Thymus (tissue), 14 donors: ENCODE measurements at places on chromosomes 3 and 15.
A peak's percentile ranks its signal among the peaks of the same experiment; 100 is the strongest.

DNA sequence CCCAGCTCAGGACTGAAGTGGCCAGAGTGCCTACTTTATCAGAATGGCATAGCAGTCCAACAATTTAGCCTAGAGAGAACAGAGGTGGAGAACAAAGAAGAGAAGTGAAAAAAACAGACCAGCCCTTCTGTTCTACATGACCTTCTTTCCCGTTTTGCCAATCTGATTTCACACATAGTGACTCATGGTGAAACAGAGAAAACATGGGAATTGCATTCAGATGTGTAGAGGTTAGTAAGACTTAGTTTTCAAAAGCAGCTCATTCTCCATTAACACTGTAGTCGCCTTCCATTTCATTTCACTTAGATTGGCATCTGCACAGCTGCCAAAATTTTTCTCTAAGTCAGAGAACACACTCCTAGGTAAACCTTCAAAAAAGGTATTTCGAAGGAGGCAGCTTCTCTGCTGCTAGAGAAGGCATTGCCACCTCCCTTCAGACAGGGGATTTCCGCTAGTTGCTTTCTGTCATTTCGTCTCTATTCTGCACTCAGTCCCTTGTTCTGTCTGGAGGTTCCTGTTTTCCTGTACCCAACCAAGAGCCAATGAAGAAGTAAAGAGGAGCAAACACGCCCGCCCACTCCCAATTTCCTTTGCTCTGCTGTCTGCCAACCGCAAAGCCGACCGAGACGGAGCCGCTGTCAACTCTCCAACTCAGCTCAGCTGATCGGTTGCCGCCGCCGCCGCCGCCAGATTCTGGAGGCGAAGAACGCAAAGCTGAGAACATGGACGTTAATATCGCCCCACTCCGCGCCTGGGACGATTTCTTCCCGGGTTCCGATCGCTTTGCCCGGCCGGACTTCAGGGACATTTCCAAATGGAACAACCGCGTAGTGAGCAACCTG lies at the start of gene ARL6IP5:
Gene ARL6IP5, plus strand, starts transcription at position 612 of the 842 bp plus-strand sequence. Its CDS starts 111 bp downstream, at position 723.
- peak; percentile 83 for DNase-seq

DNA sequence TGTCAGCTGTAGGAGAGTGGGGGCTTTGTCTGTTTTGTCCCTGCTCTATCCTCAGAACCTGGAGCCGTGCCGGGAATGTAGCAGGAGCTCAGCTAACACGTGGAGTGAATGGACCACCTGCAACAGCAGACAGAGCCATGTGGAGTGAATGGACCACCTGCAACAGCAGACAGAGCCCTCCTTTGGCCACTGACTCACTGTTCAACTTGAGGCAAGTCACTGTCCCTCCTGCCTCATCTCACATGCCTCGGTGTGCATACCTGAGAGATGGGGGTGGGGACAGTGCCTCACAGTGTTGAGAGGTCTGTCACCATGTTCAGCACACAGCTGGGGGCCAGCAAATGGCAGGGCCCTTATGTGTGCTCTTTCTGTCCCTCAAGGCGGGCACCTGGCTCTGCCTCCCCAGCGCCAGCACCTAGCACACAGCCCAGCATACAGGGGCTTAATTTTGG lies 27.9 kb downstream of the FEM1B start:
- no peak for DNase-seq

DNA sequence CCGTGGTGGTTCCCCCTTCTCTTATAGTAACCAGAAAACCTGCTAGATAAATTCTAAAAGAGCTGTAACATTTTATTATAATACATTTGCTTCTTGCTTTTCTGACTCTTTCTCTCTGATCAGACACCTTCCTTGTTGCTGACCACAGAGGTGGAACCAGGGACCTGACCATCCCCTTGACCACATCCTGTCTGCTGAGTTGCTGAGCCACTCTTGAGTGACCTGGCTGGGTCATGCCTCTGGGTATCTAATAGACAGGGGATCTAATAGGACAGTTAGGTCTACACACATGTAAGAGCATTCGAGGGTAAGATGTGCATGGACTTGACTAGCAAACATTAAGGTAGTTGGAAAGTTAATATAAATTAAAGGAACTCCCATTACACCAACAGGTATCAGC lies 22.8 kb upstream of the TRIM59 start:
- DNase-seq: no peak

DNA sequence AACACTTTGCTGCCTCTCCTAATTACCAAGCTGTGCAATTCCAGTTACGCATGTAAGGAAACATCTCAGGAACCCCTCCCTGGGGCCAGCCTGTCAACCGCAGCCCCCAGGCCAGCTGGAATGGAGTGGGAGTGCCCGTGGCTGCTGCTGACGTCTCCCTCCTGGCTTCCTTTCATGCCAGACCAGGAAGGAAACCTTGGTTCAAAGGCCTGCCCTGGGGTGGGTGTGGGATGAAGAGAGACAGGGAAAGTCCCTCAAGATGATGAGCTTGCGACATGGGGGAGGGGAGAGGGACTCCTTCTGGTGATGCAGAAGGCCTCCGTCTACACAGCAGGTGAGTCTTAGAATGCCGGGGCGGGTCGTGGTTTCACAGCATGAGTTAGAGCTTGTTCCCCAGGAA lies 11.4 kb upstream of the CYP11A1 start:
- DNase-seq: no peak

DNA sequence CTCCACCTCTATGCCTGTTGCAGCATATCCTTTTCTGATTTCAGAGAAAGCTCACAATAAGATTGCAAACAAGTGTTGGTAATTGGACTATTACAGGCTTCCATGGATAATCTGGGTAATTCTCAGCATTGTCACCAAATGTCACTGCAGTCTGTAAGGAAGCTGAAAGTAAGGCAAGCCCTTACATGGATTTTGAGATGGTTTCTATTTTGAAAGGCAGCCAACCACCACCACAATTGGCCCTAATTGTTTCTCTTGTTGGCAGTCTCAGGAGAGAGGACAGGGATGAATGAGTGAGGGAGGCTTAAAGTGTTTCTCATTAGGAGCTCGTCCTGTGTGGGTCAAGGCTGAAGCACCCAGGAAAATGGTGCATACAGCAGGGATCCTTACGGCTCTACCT lies 879.9 kb downstream of the TUSC7 start:
- DNase-seq: no peak

DNA sequence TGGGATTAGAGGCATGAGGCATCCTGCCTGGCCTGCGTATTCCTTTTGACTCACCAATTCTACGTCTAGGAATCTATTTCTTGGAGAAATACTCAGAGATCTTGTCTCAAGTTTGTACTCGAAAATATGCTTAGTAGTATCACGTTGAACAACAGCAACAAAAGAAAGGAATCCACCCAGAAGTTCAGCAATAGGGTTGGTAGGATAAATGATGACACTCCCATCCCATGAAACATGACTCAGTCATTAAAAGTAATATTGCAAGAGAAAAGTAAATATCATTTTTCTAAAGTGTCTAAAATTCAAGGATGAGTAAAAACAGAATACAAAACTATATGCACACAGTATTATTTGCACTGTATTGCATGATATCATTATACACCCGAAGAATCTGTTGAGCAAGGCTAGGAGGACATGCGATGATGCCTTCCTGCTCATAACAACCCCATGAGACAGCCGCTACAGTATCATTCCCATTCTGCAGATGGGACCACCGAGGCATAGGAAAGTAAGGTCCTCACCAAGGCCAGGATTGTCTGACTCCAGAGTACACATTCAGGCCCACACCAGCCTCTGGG lies 61.5 kb downstream of the SLC6A1 start:
- no peak for DNase-seq

DNA sequence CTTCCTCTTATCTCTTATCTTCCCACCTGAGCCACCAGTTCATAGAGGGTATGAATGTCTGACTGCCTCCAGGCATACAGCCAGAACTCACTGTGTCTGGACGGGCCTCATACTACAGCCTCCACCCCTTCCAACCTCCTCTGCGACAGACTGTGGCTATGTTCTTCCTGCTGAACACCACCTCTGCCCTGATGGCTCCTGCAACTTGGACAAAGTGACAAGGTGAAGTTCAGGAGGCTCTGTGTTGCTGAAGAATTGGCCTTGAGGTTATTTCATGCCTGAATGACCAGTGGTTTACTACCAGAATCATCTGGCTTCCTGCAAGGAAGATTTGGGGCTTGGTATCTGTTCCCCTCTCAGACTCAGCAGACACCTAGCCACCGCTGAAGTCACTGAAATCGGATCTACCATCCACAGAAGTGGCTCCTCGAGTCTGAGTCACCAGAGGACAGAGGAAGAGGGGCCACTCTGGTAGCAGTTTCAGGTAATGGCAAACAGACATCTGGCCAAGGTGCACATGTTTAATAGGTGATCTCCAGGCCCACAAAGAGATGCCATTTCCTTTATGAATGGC lies 14.2 kb upstream of the ULK3 start:
- no peak for DNase-seq

DNA sequence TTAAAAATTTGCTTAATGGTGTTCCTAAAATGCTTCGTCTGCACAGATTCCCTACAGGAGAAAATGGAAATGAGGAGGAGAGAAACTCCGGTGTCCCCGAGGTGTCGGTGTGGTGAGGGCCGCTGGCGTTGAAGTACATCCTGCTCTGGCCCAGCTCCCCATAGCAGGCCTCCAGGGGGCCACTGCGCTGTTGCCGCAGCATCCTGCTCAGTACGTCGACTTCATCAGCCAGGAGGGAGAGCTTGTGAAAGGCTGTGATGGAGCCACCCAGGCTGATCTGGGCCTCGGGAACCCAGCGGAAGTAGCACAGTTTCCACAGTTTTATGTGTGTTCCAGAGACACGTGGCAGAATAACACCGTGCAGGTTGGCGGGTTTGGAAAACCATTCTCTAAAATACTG lies 37.8 kb downstream of the FAN1 start:
- no peak for DNase-seq

DNA sequence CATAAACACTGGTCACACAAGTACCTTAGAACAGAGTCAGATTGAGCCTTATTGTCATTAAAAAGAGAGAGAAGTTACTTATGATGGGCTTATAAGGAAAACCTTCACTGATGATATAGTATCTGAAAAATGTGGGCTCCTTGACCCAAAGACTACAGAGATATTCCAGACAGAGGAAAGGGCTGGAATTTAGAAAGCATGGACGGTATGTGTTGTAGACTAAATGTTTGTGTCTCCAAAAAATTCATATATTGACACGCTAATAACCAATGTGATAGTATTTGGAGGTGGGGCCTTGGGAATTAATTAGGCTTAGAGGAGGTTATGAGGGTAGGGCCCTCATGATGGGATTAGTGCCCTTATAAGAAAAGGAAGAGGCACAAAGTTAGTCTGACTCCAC lies 61.0 kb upstream of the DAZL start:
- no peak for DNase-seq

- DNase-seq: no peak
Measured at GRCh38 chr3:190502946-190503345, 10.9 kb upstream of the IL1RAP start.

GRCh38 chr3:50848308-50848707 lies 173.6 kb downstream of the DOCK3 start:
- DNase-seq: no peak
